ENCODE measurements at places on chromosomes 5 and 9. TPM values are rescaled to one million over a fixed set of nuclear protein-coding genes. Genes with fewer than 3 reads are reported as not detected.

C9orf153 gene
- 0.66 TPM for total RNA-seq

PTBP3 gene
- 80.2 TPM for total RNA-seq

LCN15 gene
- total RNA-seq, result not detected

DOK3 gene
- 1.6 TPM for total RNA-seq

TMEM215 gene
- total RNA-seq, result not detected

EIF4EBP3 gene
- total RNA-seq, result 24.9 TPM

PTGER4 gene
- total RNA-seq, result 31.5 TPM
